COR-L47 (cell line): ENCODE measurements at places on chromosomes 3 and 15.

DNA sequence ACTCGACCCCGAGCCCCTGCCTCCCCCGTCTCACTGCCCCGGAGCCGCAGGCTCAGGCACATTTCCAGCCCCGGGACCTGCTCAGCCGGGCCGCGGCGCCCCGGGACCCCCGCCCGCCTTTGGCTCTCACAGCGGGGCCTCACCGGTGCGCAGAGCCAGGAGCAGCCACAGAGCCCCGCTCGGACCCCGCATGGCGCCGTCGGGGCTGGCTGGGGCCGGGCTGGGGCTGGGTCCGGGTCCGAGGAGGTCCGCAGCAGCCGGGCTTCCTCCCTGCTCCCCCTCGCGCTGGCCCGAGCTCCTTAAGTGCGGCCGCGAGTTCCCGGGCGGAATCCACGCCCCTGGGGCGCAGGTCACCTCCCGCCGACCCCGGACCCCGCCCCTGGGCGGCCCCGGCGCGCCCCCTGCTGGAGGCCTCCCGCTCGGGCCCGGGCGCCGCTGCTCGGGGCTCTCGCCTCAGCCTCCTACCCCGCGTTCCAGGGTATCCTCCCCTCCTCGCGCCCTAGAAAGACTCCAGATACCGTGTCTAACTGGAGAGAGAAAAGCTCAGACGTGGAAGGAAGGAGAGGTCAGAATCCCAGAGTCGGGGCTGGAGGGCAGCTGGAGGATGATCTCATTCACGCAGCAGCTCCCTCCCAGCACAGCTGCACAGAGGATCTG, at the start of gene MELTF:
Gene MELTF, minus strand, starts transcription at position 307 of the 657 bp plus-strand sequence. Its CDS starts 115 bp downstream, at position 192.
- no peak for DNase-seq

- DNase-seq: no peak
Observed at GRCh38 chr3:66386011-66386924, 114.6 kb downstream of the LRIG1 start.

DNA sequence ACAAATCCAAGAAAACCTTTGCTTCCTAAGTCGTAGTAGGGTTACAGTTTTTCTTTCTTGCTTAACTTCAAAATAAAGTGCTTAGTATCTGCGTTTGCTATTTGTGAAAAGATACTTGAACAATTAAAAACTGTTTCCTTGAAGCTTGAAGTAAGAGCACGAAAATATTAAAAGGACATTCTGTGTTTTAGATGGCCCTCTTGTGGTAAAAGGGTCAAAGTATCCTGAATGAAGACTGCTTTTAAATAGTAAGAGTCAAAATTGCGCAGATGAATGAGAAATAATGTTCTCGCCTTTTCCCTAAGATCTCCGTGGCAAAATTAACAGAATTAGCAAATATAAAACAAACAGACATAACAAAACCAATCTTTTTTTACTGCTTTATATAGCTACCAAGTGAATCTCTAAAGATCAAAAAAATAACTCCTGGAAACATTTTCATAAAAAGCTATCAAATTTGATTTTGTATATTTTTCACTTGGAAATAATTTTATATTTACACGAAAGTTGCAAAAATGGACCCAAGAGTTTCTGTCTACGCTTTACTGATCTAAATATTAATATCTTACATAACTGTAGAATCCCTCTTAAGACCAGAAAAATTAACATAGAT, 175.4 kb downstream of the MBNL1 start:
- peak; percentile 44 for DNase-seq

DNA sequence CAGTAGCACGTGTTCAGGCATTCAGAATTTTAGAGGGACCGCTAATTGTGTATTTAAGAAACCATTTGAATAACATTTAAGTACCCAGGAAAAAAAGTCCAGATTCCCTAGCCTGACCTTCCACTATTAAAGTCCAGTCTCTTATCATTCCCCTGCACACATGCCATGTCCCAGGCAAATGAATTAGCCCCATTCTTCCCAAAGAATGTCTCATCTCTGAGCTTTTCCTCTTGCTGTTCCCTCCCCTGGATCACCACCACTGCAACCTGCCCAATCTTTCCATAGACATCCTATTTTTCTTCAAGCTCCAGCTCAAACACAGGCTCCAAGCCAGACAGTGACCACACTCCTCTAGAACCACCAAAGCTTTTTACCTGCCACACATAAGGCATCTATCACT, 25.9 kb downstream of the PLD1 start:
- DNase-seq: no peak

GRCh38 chr3:134472831-134473230, 13.0 kb downstream of the ANAPC13 start:
- DNase-seq: no peak

- DNase-seq: no peak
Observed at GRCh38 chr3:126025862-126026261, 56.9 kb downstream of the ROPN1B start.

DNA sequence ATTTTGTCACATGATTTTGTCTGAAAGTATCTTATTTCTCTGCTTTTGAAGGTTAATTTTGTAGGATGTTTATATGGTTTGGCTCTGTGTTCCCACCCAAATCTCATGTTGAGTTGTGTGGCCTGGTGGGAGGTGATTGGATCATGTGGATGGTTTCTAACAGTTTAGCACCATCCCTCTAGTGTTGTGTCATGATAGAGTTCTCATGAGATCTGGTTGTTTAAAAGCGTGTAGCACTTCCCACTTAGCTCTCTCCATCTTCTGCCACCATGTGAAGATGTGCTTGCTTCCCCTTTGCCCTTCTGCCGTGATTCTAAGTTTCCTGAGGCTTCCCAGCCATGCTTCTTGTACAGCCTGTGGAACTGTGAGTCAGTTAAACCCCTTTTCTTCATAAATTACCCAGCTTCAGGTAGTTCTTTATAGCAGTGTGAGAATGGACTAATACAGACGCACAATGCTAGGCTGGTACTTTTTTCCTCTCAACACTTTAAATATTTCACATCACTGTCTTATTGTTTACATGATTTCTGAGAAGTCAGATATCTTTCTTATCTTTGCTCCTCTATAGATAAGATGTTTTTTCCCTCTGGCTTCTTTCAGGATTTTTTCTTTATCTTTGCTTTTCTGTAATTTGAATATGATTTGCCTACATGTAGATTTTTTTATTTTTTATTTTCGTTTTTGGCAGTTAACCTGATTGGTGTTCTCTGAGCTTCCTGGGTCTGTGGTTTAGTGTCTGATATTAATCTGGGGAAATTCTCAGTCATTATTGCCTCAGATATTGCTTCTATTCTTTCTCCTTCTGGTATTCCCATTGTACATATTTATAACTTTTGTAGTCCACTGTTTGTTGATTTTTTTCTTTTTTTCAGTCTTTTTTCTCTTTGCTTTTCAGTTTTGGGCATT, 22.2 kb downstream of the BTD start:
- DNase-seq: no peak

- no peak for DNase-seq
Observed at GRCh38 chr3:133756716-133757694, 10.8 kb downstream of the TF start.

DNA sequence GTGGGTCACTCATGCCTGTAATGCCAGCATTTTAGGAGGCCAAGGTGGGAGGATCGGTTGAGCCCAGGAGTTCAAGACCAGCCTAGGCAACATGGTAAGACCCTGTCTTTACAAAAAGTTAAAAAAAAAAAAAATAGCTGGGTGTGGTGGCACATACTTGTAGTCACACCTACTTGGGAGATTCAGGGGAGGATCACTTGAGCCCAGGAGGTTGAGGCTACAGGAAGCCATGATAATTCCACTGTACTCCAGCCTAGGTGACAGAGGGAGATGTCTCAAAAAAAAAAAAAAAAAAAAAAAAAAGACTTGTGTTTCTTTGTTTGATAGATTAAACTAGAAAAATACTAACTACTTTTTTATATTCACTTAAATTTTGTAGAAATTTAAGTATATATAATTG, 14.6 kb downstream of the RAB7A start:
- no peak for DNase-seq

DNA sequence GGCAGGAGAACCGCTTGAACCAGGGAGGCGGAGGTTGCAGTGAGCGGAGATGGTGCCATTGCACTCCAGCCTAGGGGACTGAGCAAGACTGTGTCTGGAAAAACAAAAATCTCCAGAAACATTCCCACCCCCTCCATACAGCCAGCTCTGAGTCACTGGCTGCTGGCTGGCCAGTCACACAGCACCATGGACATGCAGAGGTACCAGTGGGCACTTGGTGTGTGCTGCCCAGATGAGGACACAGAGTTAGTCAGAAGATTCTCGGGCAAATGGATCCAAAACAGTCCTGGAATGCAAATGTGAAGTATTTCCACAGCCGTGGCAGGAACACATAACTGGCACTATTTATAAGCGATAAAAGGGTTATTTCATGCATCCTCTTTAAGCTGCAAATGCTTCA, 44.6 kb downstream of the BDH1 start:
- DNase-seq: no peak

- no peak for DNase-seq
Observed at GRCh38 chr3:146839727-146840375, 234.7 kb upstream of the PLSCR5 start.

GRCh38 chr3:171874879-171875278, 31.7 kb downstream of the TMEM212 start:
- no peak for DNase-seq

- no peak for DNase-seq
Observed at GRCh38 chr3:133388696-133389395, 11.0 kb upstream of the BFSP2 start.
